Ovary (tissue), 10 donors: ENCODE measurements at places on chromosomes 6 and 20. TPM values are rescaled to one million over a fixed set of nuclear protein-coding genes. Genes with fewer than 3 reads are reported as not detected.

DNA sequence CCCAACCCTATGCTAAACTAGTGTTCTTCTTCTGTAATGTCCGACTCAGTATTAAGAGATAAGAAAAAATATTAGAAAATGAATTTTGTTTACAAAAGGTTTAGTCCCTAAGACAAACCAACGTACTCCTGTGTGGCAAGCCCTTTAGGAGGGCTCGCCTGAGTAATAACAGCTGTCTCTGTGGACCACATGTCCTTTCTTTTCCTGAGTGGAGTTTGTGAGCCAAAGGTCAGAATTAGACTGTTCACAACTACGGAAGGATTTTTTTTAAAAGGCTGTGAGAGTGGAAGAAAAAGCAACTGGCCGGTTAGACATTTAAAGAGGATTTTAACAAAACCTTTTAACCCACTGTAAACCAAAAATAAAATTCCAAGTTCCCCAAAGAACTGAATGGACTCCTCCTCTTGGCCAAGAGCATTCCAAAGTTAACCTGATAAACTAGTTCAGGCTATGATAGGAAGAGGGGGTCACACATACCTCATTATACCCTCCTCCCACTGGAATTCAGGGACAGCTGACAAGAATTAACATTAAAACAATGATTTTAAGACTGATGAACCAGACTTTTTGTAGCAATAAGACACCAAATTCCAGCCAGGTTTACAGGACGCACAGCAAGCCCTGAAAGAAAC is 43.5 kb downstream of the FAM184A start:
- H3K4me1 ChIP-seq, result peaks cover 2% of the 10 kb centered on the region
- no peak overlapping the region for H3K27ac ChIP-seq
- no peaks in the 10 kb centered on the region for H3K27me3 ChIP-seq

The NKAIN4 gene
- total RNA-seq, result not detected

DNA sequence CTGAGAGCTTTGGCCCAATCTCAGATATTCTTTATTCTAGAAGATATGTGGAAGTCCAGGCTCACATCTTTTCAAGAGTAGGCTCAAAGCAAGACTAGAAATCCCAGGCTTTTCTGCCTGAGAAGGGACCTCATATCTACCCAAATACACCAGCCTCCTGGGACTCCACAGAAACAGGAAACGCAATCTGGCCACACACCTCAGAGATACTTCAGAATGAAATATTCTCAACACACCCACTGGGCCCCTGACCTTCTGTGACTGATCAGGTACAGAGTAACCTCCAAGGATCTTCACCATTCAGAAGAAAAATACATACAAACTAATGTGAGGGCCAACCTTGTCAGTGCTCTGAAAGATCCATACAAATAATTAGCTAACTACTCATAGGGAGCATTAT is 183.2 kb downstream of the HIVEP2 start:
- no peaks in the 10 kb centered on the region for H3K27me3 ChIP-seq
- no peak for DNase-seq
- H3K4me3 ChIP-seq, result no peak overlapping the region
- no peak overlapping the region for H3K27ac ChIP-seq

- DNase-seq, result peak; percentile 58
- no peaks in the 10 kb centered on the region for H3K27me3 ChIP-seq
- H3K27ac ChIP-seq, result no peak overlapping the region
- no peaks in the 10 kb centered on the region for H3K4me1 ChIP-seq
- no peaks in the 10 kb centered on the region for H3K36me3 ChIP-seq
- H3K4me3 ChIP-seq, result no peak overlapping the region
These were observed 3.1 kb downstream of the GABRR2 start for GRCh38 chr6:89311853-89312531.

GRCh38 chr20:33578510-33578909 is 83.6 kb upstream of the C20orf144 start:
- peaks cover 7% of the 10 kb centered on the region for H3K4me1 ChIP-seq
- H3K27ac ChIP-seq, result no peak overlapping the region
- no peak for DNase-seq
- H3K36me3 ChIP-seq, result no peaks in the 10 kb centered on the region
- no peak overlapping the region for H3K4me3 ChIP-seq
- H3K27me3 ChIP-seq, result no peaks in the 10 kb centered on the region

GRCh38 chr6:107533415-107534059 is 43.6 kb downstream of the SOBP start:
- no peak for DNase-seq
- H3K36me3 ChIP-seq, result no peaks in the 10 kb centered on the region

GRCh38 chr20:31839782-31840487 is 5.5 kb downstream of the FOXS1 start:
- no peak overlapping the region for H3K4me3 ChIP-seq
- H3K27me3 ChIP-seq, result no peaks in the 10 kb centered on the region
- H3K27ac ChIP-seq, result no peak overlapping the region
- DNase-seq, result no peak

GRCh38 chr6:53241938-53242337 is 93.3 kb upstream of the GCM1 start:
- no peak for DNase-seq
- no peaks in the 10 kb centered on the region for H3K36me3 ChIP-seq
- H3K4me3 ChIP-seq, result no peak overlapping the region
- no peaks in the 10 kb centered on the region for H3K4me1 ChIP-seq

DNA sequence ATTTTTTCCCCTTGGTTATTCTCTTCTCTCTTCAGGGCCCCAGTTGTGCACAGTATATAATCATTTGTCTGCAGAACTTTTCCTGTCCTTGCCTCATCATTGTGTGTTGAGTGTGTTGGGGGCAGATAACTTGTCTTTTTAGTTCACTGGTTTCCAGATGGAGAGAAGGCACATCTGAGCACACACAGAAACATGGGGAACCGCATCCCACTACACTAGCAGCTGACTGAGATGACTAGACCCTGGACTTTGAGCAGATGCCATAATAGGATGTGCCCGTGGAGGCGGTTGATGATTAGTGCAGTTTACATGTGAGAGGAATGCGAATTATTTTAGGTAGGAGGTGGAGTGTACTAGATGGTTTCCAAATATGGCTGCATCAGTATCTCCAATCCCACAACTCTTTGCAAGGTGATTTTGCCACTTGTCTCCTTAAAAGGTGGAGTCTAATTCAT is 26.5 kb upstream of the SH3BGRL2 start:
- H3K27ac ChIP-seq, result no peak overlapping the region
- H3K27me3 ChIP-seq, result no peaks in the 10 kb centered on the region
- H3K36me3 ChIP-seq, result no peaks in the 10 kb centered on the region
- DNase-seq, result no peak

- DNase-seq, result no peak
- no peaks in the 10 kb centered on the region for H3K4me1 ChIP-seq
- H3K27me3 ChIP-seq, result no peaks in the 10 kb centered on the region
- H3K4me3 ChIP-seq, result no peak overlapping the region
- no peaks in the 10 kb centered on the region for H3K36me3 ChIP-seq
These were observed 287.3 kb upstream of the TSHZ2 start for GRCh38 chr20:52684905-52685304.

The HTR1B gene
- total RNA-seq, result 0.55 TPM

- peak; percentile 90 for DNase-seq
- peaks cover 10% of the 10 kb centered on the region for H3K4me1 ChIP-seq
- H3K36me3 ChIP-seq, result no peaks in the 10 kb centered on the region
- peak overlapping the region; percentile 93 for H3K27ac ChIP-seq
- no peaks in the 10 kb centered on the region for H3K27me3 ChIP-seq
These were observed 1.5 kb downstream of the COL12A1 start for GRCh38 chr6:75204217-75204958.

The SFTA2 gene
- total RNA-seq, result 3.1 TPM

- H3K27ac ChIP-seq, result no peak overlapping the region
- no peaks in the 10 kb centered on the region for H3K36me3 ChIP-seq
- H3K4me3 ChIP-seq, result no peak overlapping the region
- H3K27me3 ChIP-seq, result no peaks in the 10 kb centered on the region
These were observed 41.7 kb upstream of the PIM1 start for GRCh38 chr6:37127961-37128862.

DNA sequence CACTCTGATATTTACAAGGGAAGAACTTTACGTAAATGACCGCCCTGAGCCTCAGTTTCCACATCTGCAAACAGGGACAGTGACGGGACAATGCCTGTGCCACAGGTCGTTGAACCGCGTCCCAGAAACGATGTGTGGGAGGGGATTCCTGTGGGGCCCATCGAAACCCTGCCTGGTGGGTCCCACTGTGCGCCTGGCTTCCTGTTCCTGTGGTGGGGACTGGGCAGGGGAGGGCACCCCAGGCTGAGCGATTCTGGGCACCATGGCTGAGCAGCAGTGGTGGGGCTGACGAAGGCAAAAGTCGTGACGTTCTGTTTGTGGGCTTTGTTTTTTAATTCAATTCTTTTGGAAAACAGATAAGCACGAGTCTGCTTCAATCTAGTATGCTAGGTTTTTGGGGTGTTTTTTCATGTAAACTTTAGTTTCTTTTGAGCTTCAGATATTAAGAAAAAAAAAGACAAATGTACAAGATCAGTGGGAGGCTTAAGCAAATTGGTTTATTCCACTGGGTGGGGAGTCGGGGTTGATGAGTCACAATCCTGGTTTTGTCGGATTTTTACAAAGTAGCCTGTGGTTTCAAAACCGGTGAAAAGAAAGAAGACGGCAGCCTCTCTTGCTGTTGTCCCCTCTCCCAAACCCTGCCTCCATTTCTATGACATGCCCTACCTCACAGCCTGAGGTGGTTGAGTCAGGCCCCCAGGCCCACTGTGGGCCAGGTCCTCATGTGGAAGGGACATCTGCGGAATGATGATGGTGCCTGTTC is 40.4 kb downstream of the GNAS-AS1 start:
- H3K27ac ChIP-seq, result no peak overlapping the region
- no peaks in the 10 kb centered on the region for H3K27me3 ChIP-seq
- no peak for DNase-seq
- H3K4me1 ChIP-seq, result no peaks in the 10 kb centered on the region
- H3K4me3 ChIP-seq, result no peak overlapping the region
- H3K36me3 ChIP-seq, result no peaks in the 10 kb centered on the region

DNA sequence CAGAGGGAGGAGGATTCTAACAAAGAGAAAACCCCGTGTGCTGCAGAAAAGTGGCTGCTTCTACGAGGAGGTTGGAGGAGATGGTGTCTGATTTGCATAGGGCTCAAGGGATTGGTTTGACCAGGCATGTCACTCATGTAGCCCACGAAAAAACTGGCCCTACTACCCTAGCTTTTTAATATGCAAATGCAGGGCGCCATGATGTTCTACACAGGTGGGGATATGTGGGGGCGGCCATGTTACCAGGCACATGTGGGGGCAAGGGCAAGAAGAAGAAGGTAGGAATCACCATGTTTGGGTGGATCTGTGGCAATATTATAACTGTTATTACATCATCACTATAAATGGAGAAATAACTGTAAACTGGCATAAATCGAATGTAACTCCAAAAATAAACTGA is 9.9 kb downstream of the KIAA1755 start:
- peaks cover 12% of the 10 kb centered on the region for H3K4me1 ChIP-seq
- DNase-seq, result no peak
- no peaks in the 10 kb centered on the region for H3K36me3 ChIP-seq
- H3K4me3 ChIP-seq, result no peak overlapping the region

GRCh38 chr20:32018269-32019155 is 8.3 kb downstream of the CCM2L start:
- peaks cover 1% of the 10 kb centered on the region for H3K4me1 ChIP-seq
- peak overlapping the region; percentile 28 for H3K4me3 ChIP-seq
- H3K27ac ChIP-seq, result no peak overlapping the region
- no peaks in the 10 kb centered on the region for H3K36me3 ChIP-seq
- peak; percentile 56 for DNase-seq

GRCh38 chr20:59597240-59597639 is 7.1 kb upstream of the PHACTR3 start:
- no peak overlapping the region for H3K4me3 ChIP-seq
- H3K4me1 ChIP-seq, result no peaks in the 10 kb centered on the region
- H3K36me3 ChIP-seq, result no peaks in the 10 kb centered on the region
- no peak for DNase-seq
- no peak overlapping the region for H3K27ac ChIP-seq

The MCUR1 gene
- 10.2 TPM for total RNA-seq

DNA sequence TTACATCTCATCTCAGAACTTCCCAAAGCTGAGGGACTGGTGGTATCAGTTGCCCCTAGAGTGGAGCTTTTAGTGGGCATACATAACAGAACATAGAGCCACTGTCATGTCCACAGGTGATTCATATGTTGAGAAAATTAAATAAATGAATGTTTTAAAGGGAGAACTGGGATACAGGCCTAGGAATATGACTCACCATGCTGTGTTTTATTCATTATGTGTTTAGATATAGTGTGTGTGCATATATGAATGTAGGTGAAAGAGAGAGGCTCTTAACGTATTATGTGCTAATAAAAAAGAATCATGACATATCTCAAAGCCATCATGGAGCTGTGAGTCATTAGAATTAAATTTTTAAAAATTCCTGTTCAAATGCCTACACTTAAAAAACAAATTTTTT is 332.2 kb upstream of the RSPO3 start:
- H3K27me3 ChIP-seq, result no peaks in the 10 kb centered on the region
- no peaks in the 10 kb centered on the region for H3K4me1 ChIP-seq
- H3K36me3 ChIP-seq, result no peaks in the 10 kb centered on the region
- no peak overlapping the region for H3K4me3 ChIP-seq
- no peak overlapping the region for H3K27ac ChIP-seq

GRCh38 chr6:15384901-15385300 is 139.0 kb downstream of the JARID2 start:
- no peak for DNase-seq
- no peak overlapping the region for H3K4me3 ChIP-seq
- H3K4me1 ChIP-seq, result peaks cover 3% of the 10 kb centered on the region
- H3K27ac ChIP-seq, result no peak overlapping the region
- H3K36me3 ChIP-seq, result no peaks in the 10 kb centered on the region
- H3K27me3 ChIP-seq, result no peaks in the 10 kb centered on the region

GRCh38 chr6:45687570-45687969 is 309.8 kb upstream of the SUPT3H start:
- H3K27ac ChIP-seq, result no peak overlapping the region
- H3K36me3 ChIP-seq, result no peaks in the 10 kb centered on the region
- H3K4me3 ChIP-seq, result no peak overlapping the region
- no peaks in the 10 kb centered on the region for H3K27me3 ChIP-seq
- H3K4me1 ChIP-seq, result no peaks in the 10 kb centered on the region
- DNase-seq, result no peak

- no peak for DNase-seq
- H3K4me1 ChIP-seq, result no peaks in the 10 kb centered on the region
- H3K36me3 ChIP-seq, result no peaks in the 10 kb centered on the region
- H3K27me3 ChIP-seq, result no peaks in the 10 kb centered on the region
- no peak overlapping the region for H3K4me3 ChIP-seq
- no peak overlapping the region for H3K27ac ChIP-seq
These were observed 648.4 kb upstream of the MARCKS start for GRCh38 chr6:113208726-113209125.

DNA sequence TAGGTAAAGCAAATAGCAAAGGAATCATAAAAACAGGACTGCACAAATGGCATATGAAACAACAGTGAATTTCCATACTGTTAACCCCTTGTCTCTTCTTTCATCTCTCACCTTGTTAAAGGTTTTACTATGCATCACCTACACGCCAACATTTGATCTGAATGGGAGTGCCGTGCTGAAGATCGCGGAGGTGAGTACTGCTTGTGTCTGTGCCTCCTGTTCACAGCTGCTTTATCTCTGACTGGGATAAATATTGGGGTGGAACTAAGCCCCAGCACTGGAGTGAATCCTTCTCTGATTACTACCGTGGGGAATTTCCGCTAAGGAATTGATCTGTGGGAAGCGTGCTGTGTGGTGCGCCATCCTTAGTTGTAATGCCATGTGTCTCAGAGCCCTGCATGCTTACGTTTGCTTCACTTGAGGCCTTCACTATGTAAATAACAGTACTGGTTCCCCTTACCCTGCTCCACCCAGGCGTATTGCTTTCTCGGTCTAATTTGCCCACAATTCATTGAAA is 11.4 kb upstream of the PBOV1 start:
- H3K27me3 ChIP-seq, result no peaks in the 10 kb centered on the region
- no peaks in the 10 kb centered on the region for H3K4me1 ChIP-seq
- H3K4me3 ChIP-seq, result no peak overlapping the region
- no peak overlapping the region for H3K27ac ChIP-seq
- DNase-seq, result no peak
- H3K36me3 ChIP-seq, result no peaks in the 10 kb centered on the region
